Right ventricle myocardium inferior (tissue), 1 donor: ENCODE measurements at places on chromosomes 6 and 20.

DNA sequence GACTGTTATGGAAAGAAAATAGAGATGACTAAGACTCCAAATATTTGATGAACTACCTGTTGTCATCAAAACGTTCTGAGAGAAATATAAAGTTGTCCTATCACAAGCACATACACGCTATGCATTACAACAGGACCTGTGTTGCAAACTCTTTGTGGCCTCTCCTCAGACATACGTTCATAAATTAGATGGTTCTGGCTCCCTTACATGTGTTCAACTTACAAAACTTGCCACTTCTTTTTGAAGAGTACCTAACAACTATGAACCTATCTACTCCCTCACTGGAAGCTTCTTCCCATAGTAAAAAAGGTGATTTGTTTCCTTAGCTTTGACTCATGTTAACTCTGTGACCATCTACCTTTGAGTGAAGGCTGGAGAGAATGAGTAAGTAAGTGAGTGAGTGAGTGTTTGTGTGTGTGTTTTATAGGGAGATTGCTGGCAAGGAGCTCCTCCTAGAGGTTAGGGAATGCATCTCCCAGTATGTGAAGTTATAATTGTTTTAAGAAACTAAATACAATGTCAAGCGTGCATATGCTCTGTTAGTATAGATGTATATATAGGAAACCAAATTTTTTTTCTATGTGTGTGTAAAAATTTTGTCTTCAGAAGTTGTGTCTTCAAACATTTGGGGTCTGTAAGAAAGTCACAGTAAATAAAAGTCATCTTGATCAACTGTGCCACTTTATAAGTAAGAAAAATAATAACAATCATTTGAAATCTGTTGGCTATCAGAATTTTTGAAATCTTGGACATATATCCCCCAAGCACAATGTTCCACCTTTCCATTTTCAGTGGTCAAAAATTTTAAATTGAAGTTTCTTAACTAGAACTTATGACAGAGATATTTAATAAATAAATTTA, 1211.1 kb upstream of the GJE1 start:
- no peak for DNase-seq

DNA sequence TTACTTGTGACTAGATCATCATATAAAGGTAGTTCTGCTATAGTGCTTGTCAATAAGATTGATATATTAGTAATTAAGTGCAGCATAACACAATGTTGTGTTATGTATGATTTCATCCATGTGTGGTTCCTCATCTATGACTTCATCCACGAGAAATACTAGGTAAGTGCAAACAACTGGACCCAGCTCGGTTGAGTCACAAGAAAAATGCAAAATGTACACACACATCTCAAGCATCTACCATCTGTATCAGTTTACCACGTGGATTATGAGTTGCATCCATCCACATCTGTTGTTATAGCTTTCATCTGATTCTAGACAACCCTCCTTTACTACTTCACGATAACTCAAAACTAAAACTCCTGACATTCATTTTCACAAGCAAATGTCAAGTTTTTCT, 517.0 kb upstream of the CITED2 start:
- no peak for DNase-seq

- DNase-seq, result no peak
These were observed 37.8 kb upstream of the SUMO4 start for GRCh38 chr6:149362289-149362688.

GRCh38 chr6:107185391-107185970, 70.2 kb upstream of the BEND3 start:
- DNase-seq, result no peak
